ENCODE measurements at places on chromosomes 3 and 15.

DNA sequence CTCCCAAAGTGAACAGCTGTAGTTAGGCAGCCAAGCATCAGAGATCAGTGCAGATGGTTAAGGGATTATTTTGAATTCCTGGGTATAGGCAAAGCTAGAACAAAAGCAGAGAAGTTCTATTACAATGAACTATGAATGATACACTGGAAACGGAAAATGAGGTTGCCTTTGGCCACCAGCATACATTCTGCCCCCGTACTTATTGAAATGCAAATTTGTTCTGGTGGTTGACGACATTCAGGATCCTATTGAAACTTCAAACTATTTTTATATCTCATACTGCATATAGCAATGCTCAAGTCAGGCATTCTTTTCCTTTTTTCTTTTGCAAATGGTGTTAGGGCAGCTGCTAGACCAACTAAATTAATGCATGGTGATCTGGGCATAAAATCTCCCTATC, 61.7 kb downstream of the SLC12A1 start:
- no peak for DNase-seq

GRCh38 chr3:69724722-69725435, 14.4 kb upstream of the MITF start:
- DNase-seq: no peak

- no peak for DNase-seq
Measured at GRCh38 chr3:46085421-46086082, 58.3 kb upstream of the XCR1 start.

DNA sequence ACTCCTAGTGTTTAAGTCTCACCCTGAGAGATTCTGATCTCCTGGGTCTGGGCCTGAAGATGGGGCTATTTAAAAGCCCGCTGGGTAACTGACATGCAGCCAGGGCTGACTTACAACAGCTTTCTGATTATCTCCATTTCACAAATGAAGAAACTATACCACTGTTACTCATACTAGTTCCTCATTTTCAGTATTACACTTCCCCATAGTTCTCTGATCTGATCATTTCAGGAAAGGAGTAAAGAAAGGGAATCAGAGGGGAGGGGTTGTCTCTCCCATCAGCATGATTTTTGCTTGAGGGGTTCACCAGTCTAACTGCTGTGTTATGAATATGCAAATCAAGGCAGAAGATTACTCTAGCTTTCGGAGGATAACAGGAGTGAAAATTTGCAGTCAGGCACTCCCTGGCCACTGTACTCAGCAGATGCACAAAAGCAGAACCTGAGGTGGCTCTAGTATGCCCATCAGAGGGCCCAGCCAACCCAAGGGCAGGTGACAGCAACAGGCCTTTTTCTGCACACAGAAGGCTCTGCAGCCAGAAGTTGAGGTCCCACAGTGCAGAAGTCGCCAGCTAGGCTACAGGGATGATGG, 59.4 kb downstream of the DAPK2 start:
- DNase-seq: no peak

DNA sequence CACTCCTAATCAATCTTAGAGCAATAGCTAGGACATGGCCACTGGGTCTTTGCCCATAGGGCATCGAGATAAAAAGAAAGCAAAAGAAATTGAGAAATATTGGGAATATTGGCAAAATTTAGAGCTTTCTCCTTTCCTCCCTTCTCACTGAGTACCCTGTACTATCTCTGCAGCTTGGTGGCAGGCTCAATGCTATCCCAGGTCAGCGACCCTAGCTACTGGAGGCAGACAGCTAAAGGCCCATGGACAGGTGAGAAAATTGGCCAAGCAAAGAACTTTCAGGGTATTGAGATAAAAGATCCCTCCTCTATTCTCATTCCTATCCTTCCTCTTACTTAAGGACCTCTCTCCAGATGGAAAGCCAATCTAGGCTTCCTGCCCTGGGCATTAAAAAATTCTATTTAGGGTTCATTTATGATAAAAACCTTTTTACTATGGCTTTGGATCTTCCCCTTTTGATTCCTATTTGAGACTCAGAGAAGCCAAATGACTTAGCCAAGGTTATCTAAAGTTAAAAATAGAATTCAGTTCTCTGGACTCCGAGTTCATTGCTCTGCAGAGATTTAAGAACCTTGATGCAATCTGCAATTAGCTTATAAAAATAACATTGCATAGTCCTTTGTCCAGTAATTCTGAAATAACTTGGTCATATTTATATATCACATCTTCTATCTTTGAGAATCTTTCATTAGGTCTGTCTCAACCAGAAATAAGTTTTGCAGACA, 75.4 kb downstream of the THRB start:
- no peak for DNase-seq

DNA sequence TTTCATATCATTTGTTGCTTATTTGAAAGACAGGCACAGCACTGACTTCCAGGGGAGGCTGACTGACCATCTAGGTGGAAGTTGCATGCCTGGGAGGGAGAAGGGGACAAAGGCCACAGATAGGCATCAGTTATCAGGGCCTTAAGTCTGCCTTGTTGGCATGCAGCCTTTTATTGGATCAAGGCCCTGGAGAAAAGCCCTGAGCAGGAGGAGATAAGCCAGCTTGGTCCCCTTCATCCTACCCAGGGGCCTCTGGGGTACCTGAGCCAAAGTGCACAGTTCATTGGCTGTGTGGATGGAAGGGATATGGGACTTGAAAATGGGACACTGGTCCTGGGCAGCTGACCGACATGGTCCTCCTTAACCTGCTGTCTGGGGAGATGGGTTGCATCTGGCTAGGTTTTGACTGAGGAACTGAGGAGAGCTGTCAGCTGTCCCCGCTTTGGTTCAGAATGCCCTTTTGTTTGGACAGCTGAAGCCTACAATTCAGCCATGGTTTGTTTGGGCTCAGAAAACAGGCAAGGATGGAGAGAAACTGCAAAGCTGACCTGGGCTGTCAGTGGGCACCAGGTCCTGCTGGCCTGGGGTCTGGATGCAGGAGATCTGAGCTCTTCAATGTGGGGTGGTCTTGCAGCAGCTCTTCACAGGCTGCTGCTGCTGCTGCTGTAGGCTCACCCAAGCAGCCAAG, 60.0 kb downstream of the FLNB start:
- peak; percentile 32 for DNase-seq

DNA sequence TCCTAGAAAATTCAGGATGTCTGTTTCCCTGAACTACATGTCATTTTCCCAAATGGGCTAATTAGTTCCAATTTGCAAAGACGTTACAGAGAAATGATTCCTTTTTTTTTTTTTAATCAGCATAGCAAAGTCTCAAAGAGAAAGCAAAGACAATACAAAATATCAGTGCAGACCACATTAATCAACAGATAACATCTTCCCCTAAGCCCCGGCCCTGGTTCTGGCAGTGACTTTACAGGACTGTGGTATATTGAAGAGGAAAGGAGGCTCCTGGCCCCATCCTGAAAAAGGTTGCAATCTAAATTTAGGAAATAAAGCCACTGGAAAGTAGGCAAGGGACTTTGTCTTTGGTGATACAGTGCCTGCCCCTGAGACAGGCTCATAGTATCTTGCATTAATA, 836.5 kb downstream of the NTRK3 start:
- no peak for DNase-seq

GRCh38 chr15:62071711-62072308, 5.0 kb downstream of the C2CD4A start:
- no peak for DNase-seq

DNA sequence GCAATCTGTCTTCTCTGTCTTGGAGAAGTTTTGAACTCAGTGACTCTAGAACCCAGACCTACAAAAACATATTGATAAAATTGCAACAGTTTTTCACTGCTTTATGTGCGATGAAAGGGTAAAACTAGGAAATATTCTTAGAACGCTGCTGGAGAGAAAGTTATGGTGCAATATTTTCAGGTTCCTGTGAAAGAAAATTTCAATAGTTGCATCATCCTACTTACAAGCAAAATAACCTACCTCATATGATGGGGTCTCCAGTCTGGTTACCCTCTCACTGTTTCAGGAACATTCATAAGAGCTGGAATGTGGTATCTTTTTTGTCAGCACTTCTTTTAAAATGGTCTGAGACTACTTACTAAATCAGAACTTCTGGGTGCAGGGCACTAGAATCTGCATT, 27.1 kb downstream of the GATM start:
- no peak for DNase-seq

GRCh38 chr3:52682016-52682415, 3.7 kb downstream of the PBRM1 start:
- DNase-seq: no peak

GRCh38 chr3:124014366-124014942, 22.5 kb upstream of the ROPN1 start:
- no peak for DNase-seq

DNA sequence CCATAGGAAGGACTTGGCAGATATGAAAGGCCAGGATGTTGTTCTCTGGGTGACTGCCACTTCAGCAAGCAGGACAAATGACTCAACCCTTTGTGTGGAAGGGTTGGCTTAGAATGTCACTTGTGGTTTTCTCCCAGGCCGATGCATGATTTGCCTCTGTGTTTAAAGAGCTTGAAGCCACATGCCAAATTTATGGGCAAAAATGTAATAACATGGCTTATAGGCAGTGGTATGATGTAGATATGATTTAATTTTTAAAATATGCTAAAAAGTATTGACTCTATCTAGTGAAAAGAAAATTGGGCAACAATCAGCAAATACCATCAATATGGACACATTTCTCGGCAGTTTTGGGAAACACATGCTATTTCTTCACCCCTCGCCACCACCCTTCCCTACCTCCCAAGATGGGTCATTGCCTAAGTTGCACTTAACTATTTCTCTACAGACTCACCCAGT, 114.6 kb downstream of the CYP19A1 start:
- DNase-seq: no peak

DNA sequence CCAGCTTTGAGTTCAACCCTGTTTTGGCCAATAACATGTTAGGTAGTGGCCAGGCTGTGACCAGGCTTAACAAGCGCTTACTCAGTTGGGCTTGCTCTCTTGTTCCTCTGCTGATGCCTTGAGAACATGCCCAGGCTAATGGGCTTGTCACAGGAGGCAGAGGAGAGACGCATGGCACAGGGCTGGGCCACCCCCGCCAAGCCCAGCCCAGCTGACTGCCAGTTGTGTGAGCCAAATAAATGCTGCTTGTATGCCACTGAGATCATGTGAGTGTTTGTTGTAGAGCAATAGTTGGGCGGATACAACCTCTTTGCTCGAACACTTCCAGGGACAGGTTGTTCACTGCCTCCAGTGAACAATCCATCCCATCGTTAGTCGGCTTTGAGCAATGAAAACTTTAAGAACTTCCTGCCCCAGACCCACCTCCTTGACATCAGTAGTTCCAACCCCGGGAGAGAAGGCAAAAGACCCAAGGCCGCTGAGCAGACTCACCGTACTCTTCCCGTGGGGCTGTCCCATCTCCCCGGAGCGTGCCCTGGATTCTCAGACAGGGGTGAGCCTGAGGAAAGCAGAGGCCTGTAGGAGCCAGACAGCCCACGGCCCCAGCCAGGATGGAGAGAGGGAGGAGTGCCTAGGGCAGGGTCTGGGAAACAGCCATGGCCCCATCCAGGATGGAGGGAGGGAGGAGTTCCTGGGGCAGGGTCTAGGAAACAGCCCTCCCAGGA, 4.1 kb downstream of the PLA2G4F start:
- no peak for DNase-seq

- no peak for DNase-seq
Measured at GRCh38 chr3:156975721-156976120, 149.6 kb downstream of the LEKR1 start.

GRCh38 chr3:21704796-21705195, 46.2 kb downstream of the ZNF385D start:
- DNase-seq: no peak

DNA sequence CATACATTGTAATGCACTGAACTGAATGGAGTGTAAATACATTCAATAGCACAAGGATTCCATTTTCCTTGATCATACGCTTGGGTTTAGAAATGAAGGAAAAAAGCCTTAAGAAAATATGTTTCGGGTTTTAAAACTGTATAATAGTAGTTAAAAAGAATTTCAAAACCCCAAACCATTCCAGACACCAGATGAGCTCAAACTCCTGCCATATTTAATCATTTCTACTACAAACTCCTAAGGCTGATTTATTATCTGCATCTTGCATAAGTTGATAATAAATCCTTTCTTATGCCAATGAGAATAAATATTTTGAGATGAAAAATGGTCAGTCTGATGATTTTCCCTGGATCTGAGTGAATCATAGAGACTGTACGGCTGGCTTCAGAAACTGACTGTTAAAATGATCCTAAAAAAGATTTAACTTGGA, 51.0 kb downstream of the NR1D2 start:
- no peak for DNase-seq

DNA sequence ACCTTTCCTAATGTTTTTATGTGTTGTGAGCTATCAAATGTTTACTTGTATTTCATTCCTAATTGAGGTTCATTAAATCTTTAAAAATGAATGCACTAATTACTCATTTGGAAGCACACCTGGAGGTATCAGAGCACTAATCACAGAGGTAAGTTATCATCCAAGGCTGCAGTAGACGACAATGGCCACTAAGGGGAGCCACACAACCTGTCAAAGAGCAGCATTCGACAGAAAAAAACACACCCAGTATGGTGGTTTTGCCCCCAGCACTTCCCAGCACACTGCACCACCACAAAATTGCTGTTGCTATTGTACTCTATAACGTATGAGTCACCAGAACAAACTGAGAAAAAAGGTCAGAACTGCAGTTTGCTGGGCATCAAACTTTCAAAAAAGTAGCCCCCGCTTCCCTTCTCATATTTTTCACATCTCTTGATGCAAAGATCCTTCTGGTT, 205.9 kb upstream of the IGF1R start:
- DNase-seq: peak; percentile 78

DNA sequence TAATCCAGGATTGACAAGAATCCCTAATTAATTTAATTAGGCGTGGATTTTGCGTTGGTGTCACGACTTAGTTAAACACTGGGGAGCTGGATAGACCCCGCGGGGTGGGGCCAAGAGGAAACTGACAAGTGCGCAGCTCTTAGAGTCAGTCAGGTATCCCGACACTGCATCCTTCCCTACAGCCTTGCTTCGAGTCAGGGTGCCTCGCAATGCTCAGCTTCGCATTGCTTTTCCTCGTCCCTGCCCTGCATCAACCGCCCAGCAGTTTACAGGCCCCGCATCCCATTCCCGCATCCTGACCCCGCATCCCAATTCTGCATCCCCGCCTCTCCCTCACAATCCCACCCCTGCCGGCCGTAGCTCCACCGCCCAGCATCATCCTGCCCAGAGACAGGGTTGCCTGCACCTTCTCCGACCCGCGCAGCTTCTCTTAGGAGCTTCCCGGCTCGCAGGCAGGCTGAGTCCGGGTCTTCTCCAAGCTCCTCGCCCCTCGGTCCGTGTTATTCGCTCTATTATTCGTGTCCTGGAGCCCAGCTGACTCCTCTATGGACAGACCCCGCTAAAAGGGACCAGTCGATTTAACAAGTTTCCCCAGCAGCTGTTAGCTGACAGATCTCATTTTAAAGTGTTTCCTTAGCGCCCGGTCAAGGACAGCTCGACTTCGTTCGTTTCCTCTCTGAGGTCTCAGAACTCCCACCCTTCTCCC, 699 bp upstream of the SHOX2 start:
- DNase-seq: peak; percentile 19

GRCh38 chr3:194987571-194988494, 283.1 kb downstream of the XXYLT1 start:
- DNase-seq: no peak

DNA sequence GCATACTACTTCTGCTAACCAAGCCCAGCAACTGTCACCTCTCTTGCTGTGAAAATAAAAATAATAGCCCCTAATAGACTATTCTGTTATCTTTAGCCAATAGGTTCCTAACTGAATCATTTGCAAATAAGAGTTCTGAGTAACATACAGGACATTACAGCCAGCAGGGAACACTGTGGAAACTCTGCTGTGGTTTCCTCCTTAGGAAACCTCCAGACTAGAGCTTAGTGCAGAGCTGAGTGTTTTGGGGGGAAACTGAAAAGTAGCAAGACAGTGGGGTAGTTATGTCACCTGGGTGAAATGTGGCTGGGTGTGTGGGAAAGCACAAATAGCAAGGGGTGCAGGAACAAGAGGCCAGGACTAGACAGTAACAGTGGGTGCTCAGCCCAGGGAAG, 32.4 kb downstream of the DZIP1L start:
- no peak for DNase-seq
